ENCODE measurements at places on chromosomes 2 and 18.

- no peak for DNase-seq
These were observed 76.1 kb downstream of the AFF3 start for GRCh38 chr2:100066246-100066645.

DNA sequence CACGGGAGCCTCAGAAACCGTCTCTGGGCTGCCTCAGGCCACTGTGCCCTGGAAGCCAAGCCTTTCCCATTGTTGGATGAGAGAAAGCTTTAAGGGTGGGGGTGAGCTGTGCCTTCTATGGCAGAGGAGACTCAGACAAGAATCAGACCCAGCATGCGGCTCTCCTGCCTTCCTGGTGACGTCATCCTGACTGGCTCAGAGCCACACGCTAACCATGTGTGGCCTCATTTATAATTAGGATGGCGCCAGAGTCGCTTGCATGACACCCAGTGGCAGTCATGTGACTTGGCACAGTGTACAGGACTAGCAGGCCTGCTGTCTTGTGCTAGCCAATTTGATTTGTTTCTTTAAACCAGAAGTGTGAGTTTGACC is 99.1 kb downstream of the SH3BP4 start:
- peak; percentile 80 for DNase-seq

- DNase-seq, result no peak
These were observed 215.4 kb upstream of the HNRNPA3 start for GRCh38 chr2:176997074-176997791.

DNA sequence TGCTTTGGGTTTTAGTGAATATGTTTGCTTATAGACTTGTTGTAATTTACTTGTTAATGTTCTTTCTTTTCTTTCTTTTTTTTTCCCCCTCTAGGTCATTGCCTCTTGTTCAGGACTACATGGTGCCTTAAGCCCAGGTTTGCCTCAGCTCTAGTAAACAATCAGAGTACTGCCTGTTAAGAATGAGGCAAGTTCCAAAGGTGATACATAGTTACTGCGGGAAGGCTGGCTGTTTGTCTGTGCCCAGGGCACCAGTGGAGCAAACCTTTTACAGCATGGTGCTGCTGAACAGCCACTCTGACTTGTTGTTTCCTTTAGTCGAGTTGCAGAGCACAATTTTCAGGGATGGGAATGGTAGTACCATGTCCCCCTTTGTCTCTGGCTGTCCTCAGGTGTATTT is 517.2 kb downstream of the NYAP2 start:
- no peak for DNase-seq

DNA sequence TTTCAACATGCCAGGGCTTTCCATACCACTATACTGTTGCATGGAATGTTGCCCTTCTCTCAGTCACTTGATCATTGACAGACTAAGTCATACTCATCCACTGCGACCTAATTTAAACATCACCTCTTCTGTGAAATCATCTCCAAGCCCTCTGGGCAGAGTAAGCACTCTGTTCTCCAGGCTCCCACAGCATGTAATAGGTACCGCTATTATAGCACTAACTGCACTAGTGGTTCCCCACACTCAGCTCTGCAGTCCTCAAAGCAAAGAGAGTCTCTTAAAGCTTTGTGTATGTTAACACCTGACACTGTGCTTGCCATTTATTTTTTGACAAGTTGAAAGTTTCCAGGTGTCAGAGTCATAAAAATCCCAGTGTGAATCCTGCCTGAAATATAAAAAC is 947.2 kb downstream of the ERBB4 start:
- DNase-seq, result no peak

- peak; percentile 73 for DNase-seq
These were observed 267.6 kb upstream of the MGAT5 start for GRCh38 chr2:133986081-133986837.

DNA sequence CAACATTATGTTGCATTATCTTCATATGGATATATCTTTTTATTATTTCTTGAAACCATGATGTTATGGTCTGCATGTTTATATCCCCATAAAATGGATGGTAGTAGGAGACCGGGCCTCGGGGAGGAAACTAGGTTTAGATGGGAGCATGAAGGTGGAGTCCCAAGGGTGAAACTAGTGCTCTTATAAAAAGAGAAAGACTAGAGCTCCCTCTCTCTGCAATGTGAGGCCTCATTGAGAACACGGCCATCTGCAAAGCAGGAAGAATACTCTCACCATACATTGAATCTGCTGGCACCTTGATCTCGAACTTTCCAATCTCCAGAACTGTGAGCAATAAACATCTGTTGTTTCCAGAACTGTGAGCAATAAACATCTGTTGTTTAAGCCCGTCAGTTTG is 64.0 kb downstream of the NXPH2 start:
- no peak for DNase-seq

DNA sequence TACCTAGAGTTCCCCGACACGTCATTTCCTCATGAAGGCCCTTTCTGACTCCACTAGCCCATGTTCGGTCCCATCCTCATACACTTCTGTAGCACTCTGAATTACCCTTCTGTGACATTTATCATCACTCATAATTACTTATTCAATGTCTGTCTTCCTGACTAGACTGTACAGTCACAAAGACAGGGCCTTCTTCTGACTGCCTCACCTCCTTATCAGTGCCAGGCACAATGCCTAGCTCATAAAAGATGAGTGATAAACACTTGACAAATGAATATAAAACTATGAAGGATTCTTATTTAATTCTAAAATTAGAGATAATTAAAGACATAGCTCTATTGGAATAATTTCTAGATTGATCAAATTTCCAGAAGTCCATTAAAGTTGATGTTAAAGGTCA is 1.4 kb upstream of the UBXN4 start:
- DNase-seq, result no peak

- no peak for DNase-seq
These were observed 13.4 kb downstream of the MYO3B start for GRCh38 chr2:170191166-170191866.

DNA sequence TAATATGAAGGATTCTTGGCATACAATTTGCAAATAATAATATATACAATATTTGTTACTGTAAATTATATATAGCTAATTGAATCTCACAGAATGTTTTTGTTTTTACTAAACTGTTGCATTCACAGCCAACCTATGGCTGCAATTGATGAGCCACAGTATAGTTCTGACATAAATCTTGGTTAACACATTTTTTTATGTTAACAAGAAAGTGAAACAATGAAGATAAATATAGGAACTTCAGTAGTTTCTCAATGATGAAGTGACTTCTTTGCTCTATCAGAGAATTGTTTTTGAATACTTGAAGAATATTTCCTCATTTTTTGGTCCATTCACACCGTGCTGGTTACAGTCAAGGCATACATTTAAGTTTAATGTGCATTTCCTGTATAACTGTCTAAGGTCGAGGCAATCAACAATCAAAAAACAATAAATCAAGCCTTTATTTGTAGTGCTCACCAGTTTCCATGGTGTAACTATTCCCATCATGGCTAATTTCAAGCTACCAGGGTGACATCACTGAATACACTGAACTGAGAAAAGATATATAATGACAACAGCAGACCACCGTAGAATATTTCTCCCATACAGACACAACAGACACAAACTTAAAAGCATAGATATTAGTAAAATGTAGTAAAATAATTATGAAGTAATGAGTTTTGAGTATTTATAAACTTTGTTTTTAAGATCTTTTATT is 12.9 kb upstream of the ETAA1 start:
- DNase-seq, result no peak

GRCh38 chr2:186558512-186559276 is 31.2 kb upstream of the ITGAV start:
- DNase-seq, result no peak

GRCh38 chr2:47015206-47015605 is 99.6 kb upstream of the MCFD2 start:
- no peak for DNase-seq

- no peak for DNase-seq
These were observed 29.2 kb upstream of the ZDBF2 start for GRCh38 chr2:206245265-206245672.

All from NCI-H146 (cell line).